Esophagus muscularis mucosa (tissue), 4 donors: ENCODE measurements at places on chromosomes 6 and 20. TPM values are rescaled to one million over a fixed set of nuclear protein-coding genes. Genes with fewer than 3 reads are reported as not detected.

Gene FAM209B
- not detected for total RNA-seq

- H3K4me3 ChIP-seq: no peak overlapping the region
- no peak for DNase-seq
- H3K36me3 ChIP-seq: no peaks in the 10 kb centered on the region
- H3K27me3 ChIP-seq: no peaks in the 10 kb centered on the region
- no peaks in the 10 kb centered on the region for H3K4me1 ChIP-seq
Measured at GRCh38 chr6:110310861-110311446, 47.2 kb downstream of the METTL24 start.

DNA sequence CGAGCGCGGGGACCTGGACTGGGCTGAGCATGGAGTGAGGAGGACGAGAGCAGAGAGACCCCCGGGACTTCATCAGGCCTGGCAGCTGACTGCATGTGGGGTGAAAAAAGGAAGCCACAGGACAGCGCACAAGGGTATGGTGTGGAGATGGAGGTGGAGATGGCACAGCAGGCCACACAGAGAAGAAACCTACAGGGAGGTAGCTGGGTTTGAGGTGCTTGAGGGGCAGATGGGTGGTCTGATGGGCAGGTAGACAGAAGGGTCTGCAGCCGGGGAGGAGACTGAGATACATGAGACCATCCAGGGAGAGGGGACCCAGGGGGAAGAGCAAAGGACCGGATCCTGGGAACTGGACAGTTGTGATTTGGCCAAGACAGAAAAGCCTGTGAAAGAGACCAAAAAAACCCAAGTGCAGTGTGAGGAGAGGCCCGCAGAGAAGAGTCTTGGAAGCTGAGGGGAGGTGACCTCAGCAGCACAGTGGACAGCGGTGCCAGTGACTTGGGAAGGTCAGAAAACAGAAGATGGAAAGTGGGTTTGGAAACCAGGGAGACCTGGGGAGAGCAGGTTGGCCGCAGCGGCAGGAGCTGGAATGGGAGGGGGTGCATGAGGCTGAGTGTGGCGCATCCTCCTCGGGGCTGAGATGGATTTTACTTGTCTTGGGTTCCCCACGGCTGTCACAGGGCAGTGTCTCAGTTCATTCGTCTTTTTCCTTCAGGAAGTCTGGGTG is 5.5 kb downstream of the HLA-DPB1 start:
- peak overlapping the region; percentile 58 for H3K4me3 ChIP-seq
- no peaks in the 10 kb centered on the region for H3K27me3 ChIP-seq
- H3K27ac ChIP-seq: peak overlapping the region; percentile 82
- peaks cover 33% of the 10 kb centered on the region for H3K4me1 ChIP-seq
- H3K36me3 ChIP-seq: peaks cover 7% of the 10 kb centered on the region

DNA sequence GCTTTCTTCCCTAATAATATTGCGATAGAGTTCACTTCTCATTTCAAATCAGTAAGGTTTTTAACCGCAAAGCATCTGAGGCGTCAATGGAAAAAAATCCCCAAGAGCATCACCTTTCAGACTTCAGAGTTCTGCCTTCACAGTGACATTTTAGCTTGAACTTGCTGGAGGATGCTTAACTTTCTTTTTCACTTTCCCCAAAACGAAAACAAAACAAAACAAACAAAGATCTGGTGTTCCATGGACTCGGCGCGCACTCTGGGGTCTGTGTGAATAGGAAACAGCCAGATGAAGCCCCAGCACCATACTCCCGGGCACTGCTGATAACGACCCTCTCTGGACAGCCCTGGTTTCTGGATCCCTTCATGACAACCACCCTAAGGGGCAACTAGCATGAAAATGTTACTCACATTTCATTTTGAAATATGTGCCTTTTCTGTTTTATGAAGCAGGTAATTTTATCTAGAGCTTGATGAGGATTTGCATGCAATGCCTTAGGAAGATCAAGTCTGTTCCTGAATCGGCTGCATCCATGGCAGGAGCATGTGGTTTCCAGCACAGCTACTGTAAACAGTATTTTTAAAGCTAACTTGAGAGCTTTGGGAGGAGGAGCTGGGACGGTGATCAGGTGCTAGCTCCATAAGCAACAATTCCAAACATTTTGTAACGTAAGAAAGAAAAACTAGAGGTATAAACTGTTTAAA is 44.5 kb downstream of the RAMACL start:
- no peak overlapping the region for H3K4me3 ChIP-seq
- peaks cover 14% of the 10 kb centered on the region for H3K4me1 ChIP-seq
- H3K36me3 ChIP-seq: peaks cover 16% of the 10 kb centered on the region
- DNase-seq: no peak

Gene RAET1L
- not detected for total RNA-seq

Gene MPC1
- total RNA-seq: 66.9 TPM

GRCh38 chr6:153038378-153039057 is 36.0 kb upstream of the MTRF1L start:
- H3K36me3 ChIP-seq: no peaks in the 10 kb centered on the region
- no peak for DNase-seq
- no peak overlapping the region for H3K4me3 ChIP-seq
- no peak overlapping the region for H3K27ac ChIP-seq
- no peaks in the 10 kb centered on the region for H3K4me1 ChIP-seq
- H3K27me3 ChIP-seq: no peaks in the 10 kb centered on the region

Gene PLEKHG1
- total RNA-seq: 22.0 TPM

DNA sequence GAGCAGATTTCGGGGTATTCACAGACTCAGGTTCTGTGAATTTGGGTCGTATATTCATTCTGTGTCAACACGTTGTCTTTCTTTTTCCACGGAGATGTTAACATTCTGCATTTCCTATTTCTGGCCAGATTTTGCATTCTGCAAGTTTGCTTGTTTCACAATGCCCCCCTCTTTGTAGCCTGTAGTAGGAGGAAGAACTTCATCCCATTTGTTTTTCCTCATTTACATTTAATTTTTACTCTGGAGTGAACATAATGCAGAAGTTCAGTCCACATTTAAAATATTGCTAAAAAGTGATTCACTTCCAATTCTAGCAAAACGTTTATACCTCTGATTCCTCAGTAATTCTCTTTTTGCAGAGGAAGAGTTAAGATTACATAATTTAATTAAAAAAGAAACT is 12.9 kb downstream of the TAGAP start:
- no peaks in the 10 kb centered on the region for H3K4me1 ChIP-seq
- H3K27me3 ChIP-seq: no peaks in the 10 kb centered on the region
- H3K4me3 ChIP-seq: no peak overlapping the region
- no peak overlapping the region for H3K27ac ChIP-seq
- H3K36me3 ChIP-seq: peaks cover 9% of the 10 kb centered on the region
